Fibroblast of upper back skin (primary cell): ENCODE measurements at places on chromosomes 7 and 10.
A peak's percentile ranks its signal among the peaks of the same experiment; 100 is the strongest.

- DNase-seq = no peak
Measured at GRCh38 chr10:101859530-101859929, 15.9 kb upstream of the KCNIP2 start.

- peak; percentile 1 for DNase-seq
Measured at GRCh38 chr7:14685167-14685566, 217.4 kb downstream of the DGKB start.

DNA sequence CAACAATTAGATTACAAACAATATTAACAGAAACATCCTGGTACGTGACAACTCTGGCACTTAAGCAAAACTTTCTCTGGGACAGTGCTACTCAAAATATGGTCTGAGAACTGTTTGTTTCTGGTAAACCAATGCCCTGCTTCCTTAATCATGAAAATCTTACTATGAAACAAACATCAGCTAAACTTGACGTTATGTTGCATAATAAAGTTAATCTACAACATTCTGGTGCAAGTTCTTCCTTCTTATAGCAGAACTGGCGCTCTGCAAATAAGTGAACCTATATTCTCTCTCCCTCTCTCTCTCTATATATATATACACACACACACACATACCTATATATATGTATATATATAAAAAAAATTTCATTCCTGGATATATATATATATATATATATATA lies 7.8 kb downstream of the C7orf33 start:
- DNase-seq = no peak

DNA sequence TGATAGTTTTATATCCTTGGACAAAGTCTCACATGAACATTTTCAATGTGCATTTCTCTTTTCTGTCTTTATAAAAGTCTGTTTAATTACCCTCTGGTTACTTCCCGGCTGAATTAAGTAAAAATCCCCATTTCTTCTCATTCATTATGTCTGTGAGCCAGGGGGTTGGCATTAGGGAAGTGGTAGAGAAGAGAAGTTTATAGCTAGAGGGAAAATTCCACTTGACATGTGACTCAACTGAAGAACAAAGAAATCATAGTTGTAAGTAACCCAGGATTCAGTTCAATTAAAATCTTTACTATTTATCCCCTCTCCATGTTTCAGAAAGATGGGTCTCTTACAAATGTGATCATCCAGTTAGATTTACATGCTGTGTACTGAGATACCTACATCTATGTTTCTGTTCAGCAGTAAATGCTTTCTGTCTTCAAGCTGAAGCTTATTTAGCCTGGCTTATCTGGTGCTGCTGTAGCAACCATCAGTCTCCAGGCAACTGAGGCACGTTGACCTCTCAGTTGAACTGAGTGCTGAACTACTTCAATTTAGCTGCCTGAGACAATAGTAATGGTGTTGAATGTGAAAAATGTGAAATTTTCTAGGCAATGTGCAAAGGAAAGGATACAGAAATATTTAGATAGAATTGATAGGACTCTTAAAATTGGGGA lies 181.6 kb downstream of the MLLT10 start:
- DNase-seq = no peak

GRCh38 chr7:115274-115911 lies 77.0 kb upstream of the FAM20C start:
- DNase-seq = no peak

- no peak for DNase-seq
Measured at GRCh38 chr10:24650669-24651391, 72.9 kb downstream of the ARHGAP21 start.

DNA sequence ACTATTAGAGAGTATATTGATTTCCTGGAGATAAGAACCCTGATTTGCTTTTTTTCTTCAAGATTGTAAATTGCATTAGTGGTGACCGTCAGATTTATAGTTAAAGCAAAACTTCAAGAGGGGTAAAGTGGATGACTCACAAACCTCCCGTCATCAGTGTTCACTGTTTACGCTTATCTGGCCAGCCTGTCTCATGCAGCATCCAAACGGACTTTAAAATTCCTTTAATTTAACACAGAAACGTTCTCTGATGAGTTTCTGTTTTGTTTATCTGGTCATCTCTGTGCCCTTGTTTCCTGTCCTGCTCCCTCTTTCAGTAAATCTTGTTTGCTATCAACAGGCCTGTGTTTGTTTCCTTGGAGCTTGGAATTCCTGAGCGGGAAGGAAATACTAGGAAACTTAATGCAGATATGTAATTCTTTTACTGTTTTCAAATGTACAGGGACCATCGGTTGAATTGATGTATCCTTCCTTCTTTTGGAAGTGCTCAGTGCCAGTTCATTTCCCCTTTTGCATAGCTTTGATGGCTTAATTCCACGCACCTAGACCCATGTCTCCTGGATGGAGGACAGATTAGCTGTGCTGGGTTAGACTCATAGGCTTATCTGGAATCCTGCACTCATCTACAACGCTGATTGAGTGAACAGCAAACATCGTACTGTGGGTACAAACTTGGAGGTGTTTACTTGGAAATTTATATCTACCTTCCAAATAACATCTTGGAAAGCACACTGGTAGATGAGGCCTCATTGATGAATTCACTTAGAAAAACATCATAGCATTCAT lies 21.3 kb downstream of the PTPRE start:
- no peak for DNase-seq

- DNase-seq = peak; percentile 46
Measured at GRCh38 chr7:83655951-83656556, 7.1 kb upstream of the SEMA3E start.

DNA sequence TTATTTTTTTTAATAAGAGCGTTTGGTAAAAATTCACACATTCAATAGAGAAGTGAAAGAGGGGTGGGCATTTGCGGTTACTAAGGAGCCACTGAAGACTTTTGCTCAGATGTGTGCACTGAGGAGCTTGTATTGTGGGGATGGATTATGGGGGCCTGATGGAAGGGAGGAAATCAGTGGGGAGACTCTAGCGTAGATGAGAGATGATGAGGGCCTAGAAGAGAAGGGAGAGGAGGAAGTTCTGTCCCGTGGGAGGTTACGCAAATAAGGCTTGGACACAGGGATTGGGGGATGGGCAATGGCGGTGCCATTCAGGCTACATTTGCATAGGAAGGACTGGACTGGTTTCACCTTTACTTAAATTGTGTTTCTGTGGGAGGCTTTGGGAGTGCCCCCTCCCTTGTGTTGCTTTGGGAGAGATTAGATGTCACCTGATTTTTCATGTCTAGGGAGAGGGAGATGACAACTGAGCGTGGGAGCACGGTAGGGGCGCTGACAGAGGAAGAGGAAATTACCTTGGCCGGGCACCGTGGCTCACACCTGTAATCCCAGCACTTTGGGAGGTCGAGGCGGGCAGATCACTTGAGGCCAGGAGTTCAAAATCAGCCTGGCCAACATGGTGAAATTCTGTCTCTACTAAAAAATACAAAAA lies 2.2 kb upstream of the HIP1 start:
- no peak for DNase-seq

DNA sequence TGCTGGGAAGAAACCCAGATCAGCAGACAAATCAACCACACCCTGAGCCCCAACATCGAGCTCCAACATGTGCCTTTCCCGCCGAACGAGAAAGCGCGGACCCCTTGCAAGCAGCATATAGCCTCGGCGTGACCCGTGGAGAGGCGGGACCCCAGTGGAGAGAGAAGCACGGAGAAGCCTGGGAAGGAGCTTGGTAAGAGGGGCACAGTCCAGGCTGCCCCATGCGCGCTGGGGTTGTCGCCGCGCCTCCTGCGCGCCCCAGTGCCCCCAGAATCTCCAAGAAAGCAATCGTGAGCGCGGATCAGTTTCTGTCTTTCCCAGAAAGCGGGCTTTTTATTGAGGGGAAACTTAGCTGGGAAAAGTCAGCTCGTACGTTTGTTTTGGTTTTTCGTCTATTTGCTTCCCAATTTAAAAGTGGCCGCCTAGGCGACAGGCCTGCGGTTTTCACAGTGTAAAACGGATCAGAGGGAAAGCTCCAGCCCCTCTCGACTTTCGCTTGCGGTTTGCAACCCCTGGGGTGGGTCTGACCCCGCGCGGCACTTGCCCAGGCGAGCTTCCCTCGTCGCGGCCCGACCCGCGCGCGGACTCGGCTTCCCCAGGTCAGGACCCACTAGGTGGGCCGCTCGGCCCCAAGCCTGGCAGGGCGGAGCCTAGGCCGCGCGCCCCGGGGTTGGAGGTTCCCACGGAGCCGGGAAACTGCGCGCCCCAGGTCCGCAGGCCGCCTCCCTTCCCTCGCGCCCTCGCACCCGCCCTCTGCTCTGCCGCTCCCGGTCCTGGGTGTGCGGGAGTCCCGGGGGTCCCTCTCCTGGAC lies 31.1 kb downstream of the SKIDA1 start:
- no peak for DNase-seq

DNA sequence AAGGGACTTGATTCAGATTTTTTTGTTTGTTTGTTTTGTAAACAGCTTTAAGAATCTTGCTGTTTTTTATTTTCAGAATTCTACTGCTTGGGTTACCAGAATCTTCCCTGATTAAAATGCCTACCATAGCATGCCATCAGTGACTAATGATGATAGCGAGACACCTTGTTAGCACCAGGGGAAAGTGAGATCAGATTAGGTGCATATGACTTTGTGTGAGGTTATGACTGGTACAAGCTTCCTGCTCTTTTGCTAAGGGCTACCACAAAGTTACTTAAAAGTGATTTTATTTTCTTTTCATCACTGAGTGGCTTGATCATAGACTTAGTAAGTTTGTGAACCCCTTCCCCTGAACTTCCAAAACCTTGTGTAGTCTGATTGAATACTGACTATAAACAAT lies 93.5 kb downstream of the SND1 start:
- no peak for DNase-seq

GRCh38 chr7:157929671-157930070 lies 592.9 kb downstream of the DNAJB6 start:
- DNase-seq = no peak

DNA sequence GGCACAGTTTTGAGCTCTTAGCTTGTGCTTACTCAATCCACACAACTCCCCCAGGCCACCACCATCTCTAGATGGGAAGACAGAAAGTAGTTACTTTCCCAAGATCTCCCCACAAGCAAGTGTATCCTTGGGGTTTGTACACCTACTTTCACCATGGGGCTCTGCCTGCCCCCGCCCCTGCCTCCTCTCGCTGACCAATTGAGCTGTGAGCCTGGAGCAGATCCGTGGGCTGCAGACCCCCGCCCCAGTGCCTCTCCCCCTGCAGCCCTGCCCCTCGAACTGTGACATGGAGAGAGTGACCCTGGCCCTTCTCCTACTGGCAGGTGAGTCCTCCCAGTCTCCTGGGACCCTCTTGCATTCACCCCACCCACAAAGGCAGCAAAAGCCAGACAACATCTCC lies 2.0 kb downstream of the FXYD4 start:
- DNase-seq = no peak

- DNase-seq = no peak
Measured at GRCh38 chr7:151115836-151116418, 29.7 kb downstream of the AGAP3 start.

DNA sequence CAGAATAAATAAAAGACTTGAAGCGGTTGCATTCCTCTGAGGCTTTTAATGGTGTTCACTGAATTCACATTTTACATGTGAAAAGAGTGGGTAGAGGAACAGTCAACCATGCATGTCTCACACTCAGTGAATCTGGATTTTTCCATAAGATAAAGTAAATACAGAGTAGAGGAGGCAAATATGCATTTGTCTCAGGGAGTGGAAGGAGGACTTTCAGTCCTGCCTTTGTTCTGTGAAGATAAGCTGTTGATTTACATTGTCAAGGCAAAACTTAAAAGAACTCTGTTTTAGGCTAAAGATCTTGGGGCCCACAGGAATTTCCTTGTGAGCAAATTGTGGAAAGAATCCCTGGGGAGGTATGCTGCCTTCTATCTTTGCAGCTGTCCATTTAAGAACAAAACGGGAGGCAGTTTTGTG lies 825.3 kb upstream of the MBL2 start:
- DNase-seq = peak; percentile 7

DNA sequence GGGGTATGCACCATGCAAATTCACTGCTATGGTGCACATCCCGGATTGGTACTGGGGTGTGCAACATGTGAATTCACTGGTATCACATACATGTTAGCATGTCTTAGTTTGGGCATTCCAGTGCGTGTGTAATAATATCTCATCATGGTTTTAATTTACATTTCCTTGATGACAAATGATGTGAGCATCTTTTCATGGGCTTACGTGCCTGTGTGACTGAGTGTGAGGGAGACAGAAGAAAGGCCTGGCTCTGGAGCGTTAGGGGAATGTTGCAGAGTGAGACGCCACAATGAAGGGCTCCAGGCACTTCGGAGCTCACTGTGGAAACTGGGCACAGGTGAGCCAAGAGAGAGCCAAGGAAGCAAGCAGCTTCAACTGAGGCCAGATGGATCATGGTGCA lies 162.6 kb downstream of the UBE2H start:
- DNase-seq = peak; percentile 51

DNA sequence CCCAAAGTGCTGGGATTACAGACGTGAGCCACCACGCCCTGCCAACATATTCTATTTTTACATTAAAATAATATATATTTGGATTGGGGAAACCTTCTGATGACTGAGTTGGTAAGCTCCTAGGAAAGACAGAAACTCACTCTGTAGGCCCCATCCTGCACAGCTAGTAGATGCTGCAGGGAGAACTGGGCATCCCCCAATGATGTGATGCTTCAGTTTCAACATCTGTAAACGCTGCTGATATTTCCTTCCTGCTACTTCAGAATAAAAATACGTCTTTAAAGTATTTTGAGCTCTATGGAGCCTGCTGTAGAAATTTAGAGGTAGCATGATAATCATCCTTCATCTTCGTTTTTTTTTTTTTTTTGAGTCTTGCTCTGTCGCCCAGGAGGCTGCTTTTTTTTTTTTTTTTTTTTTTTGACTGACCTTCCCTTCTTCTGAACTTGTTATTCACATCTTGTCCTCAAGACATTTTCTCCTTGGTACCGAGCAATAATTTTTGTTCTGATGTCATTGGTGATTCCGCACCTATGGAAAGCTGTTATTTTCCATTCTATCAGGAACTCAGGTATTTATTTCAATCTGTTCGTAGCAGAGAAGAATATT lies 21.8 kb upstream of the INPP5F start:
- no peak for DNase-seq

DNA sequence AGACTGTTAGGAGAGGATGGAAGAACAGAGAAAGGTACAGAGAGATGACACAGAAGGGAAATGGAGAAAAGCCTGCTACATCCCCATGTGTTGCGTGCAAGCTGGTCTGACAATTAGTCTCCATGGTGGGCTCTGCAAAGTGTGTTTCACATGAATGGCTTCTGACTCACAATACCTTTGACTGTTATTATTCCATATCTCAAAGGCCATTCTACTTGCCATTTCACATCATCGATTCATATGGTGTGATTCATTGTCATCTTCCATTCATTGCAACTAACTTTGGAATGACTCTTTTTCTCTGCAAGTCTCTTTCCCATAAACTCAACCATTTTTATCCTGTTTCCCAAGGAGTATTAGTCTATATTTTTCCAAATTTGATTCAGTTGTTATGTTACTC lies 208.9 kb upstream of the INHBA start:
- DNase-seq = peak; percentile 98

- DNase-seq = peak; percentile 73
Measured at GRCh38 chr10:33801705-33802104, 467.2 kb upstream of the NRP1 start.
